ENCODE measurements at places on chromosomes 5 and 9.
A peak's percentile ranks its signal among the peaks of the same experiment; 100 is the strongest.

- no peak for DNase-seq
Observed at GRCh38 chr5:56569566-56569965, 245.8 kb upstream of the MAP3K1 start.

DNA sequence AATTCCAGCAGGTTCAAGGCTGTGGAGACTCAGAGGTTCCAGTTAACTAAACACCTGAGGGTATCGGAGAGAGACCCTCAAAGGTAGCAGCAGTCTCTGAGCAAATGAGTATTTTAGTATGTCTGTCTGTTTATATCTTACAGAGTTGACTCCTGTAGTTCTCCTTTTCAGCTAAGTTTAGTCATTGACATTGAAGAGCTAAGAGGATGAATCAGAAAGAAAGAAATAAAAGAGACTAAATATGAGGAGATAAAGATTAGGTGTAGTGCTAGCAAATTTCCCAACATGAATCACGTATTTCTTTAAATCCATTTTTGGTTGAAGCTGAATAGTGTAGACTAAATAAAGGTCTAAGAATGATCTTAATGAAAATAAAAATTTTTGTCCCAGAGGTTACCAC lies 474.0 kb upstream of the RGMB start:
- DNase-seq: no peak

- peak; percentile 35 for DNase-seq
Observed at GRCh38 chr9:97759581-97760288, 62.6 kb upstream of the XPA start.

GRCh38 chr5:159112436-159112835 lies 12.7 kb upstream of the EBF1 start:
- no peak for DNase-seq

DNA sequence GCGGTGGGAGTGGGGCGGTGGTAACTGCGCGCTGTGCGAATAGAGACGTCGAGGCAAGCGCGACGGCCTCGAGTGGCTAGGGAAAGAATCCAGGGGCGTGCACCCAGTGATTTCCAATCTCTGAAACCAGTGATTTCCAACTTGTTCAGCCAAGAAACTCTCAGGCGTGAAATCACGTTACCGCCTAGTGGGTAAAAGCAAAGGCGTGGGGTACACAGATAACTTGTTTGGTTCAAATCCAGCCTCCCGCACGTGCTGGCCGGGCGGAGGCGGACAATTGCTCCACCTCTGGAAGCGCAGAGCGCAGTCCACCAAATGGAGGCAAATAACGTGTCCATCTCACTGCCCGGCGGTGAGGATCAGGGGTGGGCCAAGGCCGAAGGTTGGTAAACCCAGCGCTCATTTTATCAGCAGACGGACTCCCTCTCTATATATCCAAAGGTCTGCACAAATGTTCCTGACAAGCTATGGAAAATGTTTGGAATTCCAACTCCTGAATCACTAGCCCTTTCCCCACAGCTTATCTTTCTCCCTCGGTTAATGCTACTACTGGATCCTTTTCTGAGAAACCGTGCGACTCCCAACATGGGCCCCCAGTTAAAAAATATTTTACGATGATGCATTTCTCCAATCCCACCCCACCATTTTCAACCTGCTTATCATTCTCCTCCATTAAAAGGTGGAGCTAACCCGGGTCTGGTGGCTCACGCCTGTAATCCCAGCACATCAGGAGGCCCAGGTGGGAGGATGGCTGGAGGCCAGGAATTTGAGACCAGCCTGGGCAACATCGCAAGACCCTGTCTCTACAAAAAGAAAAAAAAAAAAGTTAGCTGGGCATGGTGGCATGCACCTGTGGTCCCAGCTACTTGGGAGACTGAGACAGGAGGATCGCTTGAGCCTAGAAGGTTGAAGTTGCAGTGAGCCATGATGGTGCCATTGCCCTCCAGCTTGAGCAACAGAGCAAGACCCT lies 950 bp upstream of the FNBP1 start:
- no peak for DNase-seq

DNA sequence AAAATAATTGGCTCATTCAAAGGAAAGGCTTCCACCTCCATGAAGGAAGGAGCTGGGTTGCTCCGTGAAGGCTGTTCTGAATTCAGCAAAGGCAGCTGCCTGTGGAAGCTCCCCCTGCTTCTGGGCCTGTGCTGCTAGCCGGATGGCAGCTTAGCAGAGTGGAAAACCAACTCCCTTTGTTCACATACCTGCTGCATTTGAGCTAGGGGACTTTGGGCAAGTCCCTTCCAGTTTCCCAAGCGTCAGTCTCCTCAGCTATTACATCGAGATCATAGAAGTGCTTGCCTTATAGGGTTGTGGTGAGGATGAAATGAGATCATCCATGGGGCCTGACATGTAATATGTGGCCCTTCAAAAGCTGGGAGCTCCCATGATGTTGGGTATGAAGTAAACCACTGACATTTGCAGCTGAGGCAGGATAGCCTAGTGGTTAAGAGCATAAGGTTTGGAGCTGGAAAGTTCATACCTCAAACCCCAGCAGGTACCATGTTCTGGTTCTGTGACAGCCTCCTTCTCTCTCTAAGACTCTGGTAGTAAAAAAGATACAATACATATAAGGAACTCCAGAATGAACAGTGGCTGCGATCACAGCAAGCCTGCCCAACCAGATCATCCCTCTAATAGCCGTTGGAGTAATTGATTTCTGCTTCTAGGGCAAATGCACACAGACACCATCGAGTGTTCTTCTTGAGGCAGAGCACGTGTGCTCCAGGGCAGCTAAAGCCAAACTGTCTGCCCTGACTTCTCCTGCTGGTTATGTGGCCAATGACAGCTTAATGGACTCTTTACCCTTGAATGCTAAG lies 11.0 kb upstream of the DENND1A start:
- DNase-seq: no peak

GRCh38 chr9:121858788-121859187 lies 207.4 kb downstream of the DAB2IP start:
- DNase-seq: no peak

DNA sequence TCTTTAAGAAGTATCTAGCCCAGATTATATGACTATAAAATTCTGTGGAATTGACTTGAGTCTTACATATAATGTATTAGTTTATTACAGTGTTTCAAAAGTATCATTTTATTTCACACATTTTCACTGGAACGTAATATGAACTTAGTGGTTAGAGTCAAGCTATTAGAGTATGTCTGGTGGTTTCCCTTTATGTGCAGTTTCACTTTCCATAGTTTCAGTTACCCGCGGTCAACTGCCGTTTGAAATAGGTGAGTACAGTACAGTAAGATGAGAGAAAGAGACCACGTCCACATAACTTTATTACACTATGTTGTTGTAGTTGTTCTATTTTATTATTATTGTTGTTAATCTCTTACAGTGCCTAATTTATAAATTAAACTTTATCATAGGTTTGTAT lies 50.5 kb downstream of the COMMD10 start:
- no peak for DNase-seq

DNA sequence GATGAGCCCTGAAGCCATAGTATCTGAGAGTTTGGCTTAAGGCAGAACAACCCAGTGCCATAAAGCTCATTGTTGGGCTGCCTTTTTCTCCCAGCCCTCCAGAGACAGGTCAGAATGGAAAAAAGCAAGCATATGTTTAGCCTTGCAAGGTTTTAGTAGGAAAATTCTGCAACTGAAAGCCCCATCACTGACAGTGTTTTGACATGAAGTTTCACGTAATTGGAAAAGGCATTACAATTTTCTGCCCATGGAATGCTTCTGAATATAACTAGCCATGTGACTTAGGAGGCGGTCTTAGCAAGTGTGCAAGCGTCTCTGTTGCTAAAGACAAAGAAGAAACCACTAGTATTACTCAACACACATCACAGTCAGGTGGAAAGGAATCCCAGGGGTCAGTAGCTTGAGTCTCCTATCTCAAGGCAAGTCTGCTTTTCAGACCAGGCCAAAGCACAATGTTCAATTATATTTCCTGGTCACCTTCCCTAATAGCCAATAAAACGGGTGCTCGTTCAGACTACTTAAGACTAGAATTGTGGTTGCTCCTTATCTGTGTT lies 117.6 kb downstream of the CARTPT start:
- DNase-seq: no peak

- DNase-seq: no peak
Observed at GRCh38 chr5:129804705-129805104, 56.8 kb downstream of the MINAR2 start.

DNA sequence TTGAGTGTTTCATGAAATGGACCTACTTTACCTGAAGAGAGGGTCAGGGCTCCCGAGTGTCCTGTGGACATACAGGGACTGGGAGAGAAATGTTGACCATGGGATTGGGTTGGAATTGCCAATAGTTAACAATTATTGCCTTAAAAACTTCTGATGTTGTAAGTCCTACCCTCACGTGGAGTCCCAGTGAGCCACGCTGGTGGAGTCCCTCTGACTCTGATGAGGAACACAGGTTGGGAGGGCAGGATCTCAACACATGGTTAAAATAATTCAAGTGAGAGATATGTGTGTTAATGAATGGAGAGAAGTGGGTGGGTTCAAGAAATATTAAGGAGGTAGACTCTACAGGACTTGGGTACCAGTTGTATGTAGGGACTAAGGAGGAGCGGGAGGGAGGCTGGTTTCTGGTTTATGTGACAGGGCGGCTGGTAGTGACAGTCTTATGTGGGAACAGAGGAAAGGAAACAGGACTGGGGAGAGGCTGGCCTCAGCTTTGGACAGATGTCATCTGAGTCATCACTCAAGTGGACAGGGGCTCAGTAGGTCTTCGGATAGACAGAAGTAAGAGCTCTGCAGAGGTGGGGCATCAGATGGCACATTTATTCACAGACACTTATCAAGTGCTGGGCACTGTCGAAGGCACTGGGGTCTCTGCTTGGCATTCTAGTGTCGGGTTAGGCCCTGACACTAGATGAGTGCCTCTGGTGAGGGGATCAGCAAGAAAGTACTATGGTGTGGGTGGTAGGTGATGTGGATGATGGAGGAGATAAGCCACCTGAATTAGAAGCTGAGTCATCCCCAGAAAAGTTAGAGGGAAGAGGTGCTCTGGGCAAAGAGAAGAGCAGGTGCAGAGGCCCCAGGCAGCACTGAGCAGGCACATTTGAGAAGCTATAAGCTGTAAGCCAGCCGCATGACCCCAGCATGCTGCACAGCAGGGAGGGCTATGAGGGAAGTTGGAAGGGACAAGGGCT lies 27.2 kb downstream of the MAML1 start:
- no peak for DNase-seq

- DNase-seq: no peak
Observed at GRCh38 chr9:115413766-115414382, 295.9 kb upstream of the TNC start.

DNA sequence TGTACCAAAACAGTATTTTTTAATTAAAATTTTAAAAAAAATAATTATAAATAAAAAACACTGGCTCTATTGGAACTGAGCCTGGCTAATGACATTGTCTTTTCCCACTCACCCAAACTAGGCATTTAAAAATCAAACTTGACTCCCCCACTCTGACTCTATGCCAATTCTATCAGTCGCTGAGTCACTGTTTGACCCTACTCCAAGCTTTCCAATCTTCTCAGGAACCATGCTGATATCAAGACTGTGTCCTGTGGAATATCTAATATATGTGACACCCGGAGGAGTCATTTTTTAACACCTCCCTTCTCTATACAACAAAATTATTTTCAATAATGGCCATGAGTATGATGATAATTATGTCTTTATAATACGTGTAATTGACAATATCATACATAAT lies 171.6 kb upstream of the RASEF start:
- DNase-seq: no peak

DNA sequence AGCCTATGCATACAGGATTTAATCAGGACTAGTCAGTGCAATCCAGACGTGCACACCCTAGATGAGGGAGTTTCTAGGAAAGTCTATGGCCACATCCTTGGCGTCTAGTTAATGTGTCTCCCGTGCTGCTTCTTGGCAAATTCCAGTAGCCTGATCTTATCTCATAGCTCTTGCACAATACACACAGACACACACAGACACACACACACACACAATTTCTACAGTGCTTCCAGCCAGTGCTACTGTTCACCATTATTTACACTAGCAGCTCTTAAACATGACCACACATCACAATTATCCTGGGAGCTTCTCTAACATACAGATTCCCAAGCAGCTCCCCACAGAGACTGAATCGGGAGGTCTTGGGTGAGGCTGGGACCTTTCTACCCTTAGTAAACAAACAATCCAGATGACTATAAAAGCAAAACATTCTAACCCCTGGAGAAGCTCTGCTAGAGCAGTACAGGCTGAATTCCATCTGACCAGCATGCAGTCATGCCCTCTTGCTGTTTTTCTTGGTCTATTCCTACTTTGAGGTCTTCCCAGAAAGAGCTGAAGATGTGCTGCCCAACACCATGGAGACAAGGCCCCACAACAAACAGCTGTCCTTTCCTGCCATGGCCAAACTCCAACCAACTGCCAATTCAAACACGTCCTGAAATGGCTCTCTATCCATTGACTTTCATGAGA lies 236.6 kb downstream of the DEPDC1B start:
- no peak for DNase-seq

- no peak for DNase-seq
Observed at GRCh38 chr9:88663771-88664419, 128.9 kb downstream of the NXNL2 start.

DNA sequence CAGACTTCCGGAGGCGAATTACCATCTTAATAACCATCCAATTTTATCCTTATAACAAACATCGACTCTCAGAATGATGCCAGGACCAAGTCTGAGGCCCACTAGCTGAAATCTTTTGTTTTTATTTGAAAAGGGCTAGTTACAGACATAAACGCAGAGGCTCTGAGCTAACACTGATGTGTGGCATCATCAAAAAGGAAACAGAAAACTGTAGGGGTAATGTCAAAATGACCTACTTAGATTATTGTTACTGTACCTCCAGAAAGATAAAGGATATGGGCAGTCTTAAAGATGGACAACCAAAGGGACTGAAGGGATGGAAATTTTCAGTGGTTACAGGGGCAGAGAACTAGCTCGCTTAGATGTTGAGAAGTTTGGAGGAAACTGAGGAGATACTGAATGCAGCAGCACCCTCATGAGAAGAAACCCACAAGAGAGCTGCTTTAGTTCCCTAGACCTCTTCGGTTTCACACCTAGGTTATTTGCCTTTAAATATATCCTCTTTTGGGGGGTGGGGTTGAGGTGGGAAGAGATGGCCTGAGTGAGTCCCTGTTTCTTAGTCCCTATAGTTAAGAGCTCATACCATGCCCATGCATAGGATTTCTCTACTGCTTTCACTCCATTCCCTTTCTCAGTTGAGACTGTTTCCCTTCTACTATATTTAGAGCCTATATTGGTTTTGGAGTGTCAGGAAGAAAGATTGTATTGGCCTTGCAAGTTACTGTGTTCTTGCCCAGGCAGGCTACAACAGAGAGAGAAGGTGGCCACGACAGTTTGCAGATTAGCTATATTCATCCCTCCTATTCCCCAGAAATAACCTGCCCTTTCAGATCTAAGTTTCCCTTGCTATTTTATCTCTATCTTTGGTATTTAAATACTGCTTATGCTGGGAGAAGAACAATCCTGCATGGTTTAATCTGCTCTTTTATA lies 320.4 kb upstream of the EFNA5 start:
- DNase-seq: no peak

- DNase-seq: no peak
Observed at GRCh38 chr9:223152-223551, 8.5 kb downstream of the DOCK8 start.

- DNase-seq: no peak
Observed at GRCh38 chr5:151348789-151349188, 1.4 kb upstream of the SLC36A2 start.

- DNase-seq: no peak
Observed at GRCh38 chr9:109482391-109482916, 15.7 kb downstream of the PTPN3 start.

GRCh38 chr9:76619197-76619596 lies 145.0 kb upstream of the PCA3 start:
- no peak for DNase-seq
